ENCODE measurements at places on chromosomes 3 and 15.

DNA sequence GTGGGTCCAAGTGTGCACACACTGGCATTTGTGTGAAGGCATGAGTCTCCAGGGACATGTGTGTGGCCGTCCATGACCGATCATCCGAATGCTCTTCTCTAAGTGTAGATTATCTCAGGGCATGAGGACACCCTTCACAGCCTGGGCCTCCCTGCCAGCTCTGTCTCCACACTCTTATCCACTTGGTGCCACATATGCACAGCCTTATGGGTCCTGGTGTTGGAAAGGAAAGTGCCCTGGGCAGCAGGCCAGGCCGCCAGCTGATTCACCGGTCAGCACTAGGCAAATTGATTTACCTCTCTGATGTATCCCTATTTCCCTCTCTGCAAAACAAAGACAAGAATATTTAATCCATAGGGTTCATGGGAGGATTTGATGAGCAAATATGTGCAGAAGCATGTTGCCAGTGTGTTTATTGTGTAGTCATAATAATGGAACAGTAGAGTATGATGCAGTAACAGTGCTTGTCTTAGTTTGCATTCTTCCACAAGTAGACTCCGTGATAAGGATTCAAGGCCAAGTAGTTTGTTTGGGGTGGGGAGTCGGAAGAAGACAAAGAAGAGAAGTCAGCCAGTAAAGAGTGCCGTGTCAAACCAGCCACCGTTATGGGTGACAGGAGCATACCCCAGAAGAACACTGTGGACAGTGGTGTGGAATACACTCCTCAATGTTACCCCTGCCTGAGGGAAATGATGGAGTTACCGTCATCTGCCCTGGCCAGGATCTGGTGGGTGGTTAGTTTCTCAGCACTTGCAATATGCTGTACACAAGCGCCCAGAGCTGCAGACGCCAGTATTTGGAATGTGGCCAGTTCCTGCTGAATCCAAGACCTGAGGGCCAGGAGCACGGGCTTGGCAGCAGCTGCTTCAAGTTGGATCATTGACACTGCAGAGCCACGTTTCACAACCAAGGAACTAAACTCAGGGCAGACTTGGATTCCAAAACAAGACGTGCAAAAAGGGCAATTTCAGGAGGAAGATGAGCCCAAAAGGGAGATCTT lies 85.1 kb downstream of the MTHFS start:
- DNase-seq = peak; percentile 32

- no peak for DNase-seq
Observed at GRCh38 chr3:71680603-71681002, 44.6 kb downstream of the EIF4E3 start.

DNA sequence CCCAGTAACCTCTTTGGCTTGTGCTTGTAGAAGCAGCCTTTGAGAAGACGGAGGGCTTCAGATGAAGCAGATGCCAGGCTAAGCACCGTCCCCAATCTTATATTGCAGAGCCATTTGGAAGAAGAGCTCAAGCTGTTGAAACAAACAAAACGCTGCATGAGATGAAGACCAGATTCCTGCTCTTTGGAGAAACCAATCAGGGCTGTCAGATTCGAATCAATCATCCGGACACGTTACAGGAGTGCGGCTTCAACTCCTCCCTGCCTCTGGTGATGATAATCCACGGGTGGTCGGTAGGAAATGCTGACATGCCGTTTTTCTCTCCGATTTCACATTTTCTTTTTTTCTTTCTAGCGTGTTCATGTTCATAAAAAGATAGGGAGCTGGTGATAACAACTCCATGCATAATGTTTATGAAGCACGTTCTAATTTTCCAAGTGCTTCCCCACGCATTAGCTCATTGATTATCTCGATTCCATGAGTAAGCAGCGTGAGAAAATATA lies 106.5 kb downstream of the LIPC start:
- DNase-seq = no peak

DNA sequence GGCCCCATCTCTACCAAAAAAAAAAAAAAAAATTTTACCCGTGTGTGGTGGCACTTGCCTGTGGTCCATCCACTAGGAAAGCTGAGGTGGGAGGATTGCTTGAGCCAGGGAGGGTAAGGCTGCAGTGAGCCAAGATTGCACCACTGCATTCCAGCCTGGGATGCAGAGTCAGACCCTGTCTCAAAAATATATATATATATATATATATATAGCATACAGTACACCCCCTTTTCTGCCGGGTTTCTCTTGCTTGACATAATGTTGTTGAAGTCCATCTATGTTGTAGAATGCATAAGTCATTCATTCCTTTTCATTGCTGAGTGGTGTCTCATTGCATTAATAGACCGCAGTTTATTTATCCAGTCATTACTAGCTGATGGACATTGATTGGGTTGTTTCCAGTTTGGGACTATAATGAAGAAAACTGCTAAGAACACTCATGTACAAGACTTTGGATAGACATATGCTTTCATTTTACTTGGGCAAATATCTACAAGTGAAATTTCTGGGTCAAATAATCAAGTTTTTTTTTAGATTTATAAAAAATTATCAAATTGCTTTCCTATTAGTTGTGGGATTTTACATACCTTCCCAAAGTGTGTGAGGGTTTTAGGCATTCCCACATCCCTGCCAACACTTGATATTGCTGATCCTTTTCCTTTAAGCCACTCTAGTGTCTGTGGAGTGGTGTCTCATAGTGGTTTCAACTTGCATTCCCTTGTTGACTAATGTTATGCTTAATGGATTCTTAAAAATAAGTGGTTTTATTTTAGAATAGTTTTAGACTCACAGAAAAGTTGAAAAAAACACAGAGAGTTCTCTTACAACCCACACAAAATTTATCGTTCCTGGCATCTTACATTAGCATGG lies 2.1 kb upstream of the PRR20G start:
- peak; percentile 22 for DNase-seq

- DNase-seq = no peak
Observed at GRCh38 chr3:173912126-173912525, 514.6 kb downstream of the NLGN1 start.

DNA sequence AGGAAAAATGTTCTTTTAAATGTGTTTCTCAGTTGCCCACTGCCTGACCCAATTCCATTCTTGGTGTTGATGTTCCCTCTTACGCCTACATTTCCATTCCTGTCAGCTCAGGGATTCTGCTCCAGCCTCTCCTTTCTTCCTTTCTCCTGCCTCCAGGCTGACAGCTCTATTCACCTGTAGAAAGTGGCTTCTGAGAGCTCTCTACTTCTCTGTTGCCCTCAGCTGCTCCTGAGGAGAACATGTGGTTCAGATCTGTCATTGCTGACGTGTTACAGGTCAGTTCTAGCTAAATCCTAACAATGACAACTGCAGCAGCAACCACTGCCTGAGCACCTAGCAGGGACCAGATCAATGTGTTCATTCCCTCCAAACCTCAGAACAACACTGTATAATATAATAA lies 144.9 kb upstream of the PLAAT1 start:
- no peak for DNase-seq

DNA sequence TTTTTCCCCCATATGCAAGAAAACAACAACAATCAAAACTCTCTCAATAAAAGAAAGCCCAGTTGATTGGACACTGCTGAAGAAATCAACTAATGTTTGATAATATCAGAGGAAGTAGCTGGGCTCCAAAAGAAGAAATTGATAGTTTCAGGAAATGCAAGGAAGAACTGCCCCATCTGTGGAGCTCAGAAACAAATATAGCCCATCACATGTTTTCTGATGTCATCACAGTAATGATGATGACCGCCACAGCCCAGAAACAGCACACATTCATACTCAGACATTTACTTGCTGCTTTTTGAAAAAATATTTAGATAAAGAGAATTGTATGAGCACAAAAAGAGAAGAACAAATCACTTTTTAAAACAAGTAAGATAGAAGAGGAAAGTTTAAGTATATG lies 67.6 kb downstream of the GOLIM4 start:
- DNase-seq = no peak

DNA sequence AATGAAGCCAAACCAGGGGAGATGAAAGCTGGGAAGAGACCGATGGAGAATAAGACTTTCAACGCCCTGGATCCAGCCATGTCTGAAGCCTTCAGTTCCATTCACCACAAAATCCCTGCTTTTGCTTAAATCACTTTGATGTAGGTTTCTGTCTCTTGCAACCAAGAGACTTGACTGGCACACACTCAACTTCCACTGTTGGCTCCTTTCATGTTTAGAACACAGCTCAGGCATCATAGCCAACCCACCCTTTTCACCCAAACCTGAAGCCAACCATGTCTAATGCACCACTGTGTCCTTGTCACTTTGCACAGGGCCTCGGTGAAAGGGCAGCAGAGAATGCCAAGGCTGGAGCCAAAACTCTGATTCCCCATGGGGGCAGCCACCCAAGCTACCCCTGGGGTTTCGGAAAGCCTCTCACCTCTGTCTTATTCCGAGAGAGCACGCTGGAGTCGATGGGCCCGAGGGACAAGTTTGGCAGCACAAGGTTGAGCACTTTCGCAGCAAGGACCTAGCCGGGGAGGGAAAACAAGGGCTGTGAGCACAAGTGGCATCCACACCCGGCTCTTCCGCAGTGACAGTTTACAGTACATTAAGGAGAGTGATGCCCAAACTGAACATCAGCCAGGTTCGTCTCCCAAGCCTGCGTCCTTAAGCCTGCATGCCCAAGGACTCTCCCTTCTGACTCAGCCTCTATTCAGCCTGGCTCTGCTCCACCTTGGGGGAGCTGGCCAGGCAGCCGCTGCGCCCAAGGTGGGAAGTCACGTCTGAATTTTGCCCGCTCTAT lies 37.6 kb downstream of the ABTB1 start:
- DNase-seq = no peak

DNA sequence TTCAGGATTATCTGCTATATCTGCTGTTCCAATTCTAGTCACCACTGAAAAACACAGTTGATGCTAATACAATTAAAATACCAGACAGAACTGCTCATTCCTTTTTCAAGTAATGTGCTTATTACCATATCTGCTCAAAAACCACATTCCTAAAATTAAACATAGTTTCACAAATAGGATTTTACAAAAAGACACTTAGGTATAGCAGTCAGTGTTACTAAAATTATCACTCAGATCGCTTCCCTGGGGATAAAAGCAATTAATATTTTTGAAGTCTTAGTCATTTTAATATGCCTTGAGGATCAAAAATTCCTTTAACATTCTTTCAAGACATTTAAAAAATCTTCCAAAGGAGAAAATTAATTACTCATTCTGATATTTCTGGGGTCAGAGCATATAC lies 71.5 kb downstream of the RAD18 start:
- no peak for DNase-seq

- DNase-seq = no peak
Observed at GRCh38 chr3:11914041-11914440, 67.4 kb upstream of the TAMM41 start.

DNA sequence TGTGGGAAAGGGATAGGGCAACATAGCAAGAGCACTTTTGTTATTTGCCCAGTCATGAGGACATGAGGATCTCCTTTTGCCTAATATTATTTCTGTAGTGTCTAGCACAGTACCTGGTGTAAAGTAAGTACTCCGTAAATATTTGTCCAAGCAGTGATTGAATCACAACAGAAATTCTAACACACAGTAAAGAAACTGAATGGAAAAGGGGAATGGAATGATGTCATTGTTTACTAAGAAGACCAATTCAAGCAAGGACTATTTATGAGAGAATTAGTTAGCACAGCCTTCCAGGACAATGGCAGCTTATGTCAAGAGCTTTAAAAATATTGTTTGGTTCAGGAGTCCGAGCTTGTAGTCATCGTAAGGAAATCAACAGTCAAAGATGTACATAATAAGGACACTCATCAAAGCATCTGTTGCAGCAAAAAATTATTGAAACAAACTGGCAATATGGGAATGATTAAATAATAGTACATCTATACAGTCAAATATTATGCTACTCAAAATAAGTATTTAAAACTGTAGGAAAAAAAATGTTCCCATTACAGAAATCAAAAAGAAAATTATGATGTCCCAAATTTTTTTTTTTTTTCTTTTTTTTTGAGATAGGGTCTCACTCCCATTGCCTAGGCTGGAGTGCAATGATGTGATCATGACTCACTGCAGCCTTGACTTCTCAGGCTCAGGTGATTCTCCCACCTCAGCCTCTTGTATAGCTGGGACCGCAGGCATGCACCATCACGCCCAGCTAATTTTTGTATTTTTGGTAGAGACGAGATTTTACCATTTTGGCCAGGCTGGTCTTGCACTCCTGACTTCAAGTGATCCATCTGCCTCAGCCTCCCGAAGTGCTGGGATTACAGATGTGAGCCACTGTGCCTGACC lies 17.9 kb downstream of the CAPN7 start:
- DNase-seq = no peak

GRCh38 chr3:192917028-192917403 lies 640 bp downstream of the MB21D2 start:
- DNase-seq = peak; percentile 67

DNA sequence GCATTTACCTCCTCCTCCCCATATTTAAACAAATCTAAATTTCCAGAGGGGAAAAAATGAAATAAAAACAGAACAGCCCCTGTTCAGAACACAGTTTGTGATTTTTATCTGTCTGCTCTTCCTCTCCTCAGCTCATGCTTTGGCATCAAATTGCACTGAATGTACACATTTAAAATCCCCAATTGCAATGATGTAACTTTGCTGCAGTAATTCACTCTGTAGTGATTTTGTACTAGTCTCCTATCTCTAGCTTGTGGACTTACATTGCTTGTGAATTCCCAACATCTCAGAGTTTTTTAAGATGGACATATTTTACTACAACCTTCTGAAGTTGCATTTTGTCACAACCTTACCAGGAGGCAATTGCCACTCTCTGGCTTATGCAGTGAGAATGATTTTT lies 81.6 kb upstream of the ROBO2 start:
- DNase-seq = no peak

DNA sequence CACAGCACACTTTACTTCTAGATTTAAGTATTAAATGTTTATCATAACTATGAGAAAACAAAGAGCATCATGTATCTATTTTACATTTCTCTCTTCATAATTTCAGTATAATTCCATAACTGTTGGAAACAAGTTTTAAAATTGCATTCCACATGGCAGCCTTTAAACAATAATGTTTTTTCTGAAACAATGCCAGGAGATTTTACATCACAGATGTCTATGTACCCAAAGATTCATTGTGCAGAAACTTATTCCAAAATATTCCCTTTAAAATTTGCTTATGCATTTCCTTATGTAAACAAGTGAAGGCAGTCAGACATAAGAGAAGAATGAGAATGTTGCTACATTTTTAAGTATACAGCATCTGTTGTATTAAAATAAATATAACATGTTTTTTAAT lies 324.9 kb upstream of the COL8A1 start:
- DNase-seq = no peak

DNA sequence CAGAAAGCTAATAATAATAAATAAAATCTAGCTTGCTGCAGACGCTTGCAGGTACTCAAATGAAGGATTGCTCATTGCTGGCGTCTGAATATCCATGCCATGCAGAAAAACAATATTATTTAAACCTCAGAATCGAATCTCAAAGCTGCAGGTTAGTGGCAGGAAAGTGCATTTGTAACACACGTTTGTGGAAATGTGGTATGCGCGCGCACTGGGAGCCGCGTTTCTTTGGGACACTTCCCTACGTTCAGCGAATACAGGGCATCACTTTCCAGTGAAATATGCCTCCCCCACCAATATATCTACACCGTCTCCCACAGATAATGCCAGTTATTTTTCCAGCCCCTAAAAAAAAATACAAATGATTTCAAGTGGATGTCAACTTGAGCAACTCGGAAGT lies 37.1 kb downstream of the ZIC4 start:
- peak; percentile 20 for DNase-seq

- DNase-seq = no peak
Observed at GRCh38 chr3:135141160-135141559, 346.1 kb downstream of the EPHB1 start.

All from NCI-H524 (cell line).